ENCODE measurements at places on chromosomes 11 and 22. TPM values are rescaled to one million over a fixed set of nuclear protein-coding genes. Genes with fewer than 3 reads are reported as not detected.

Gene APOL6
- total RNA-seq = 13.7 TPM

Gene IGSF22
- total RNA-seq = not detected

Gene MRPL21
- 63.6 TPM for total RNA-seq

Gene FOSL1
- 3.9 TPM for total RNA-seq

Gene CNTN5
- not detected for total RNA-seq

Gene OR56A1
- under 0.01 TPM for total RNA-seq
